ENCODE measurements at places on chromosomes 12 and 14. TPM values are rescaled to one million over a fixed set of nuclear protein-coding genes. Genes with fewer than 3 reads are reported as not detected.

The SLCO1A2 gene
- not detected for total RNA-seq

The SLC6A12 gene
- not detected for total RNA-seq

The ANKRD33 gene
- not detected for total RNA-seq

The NRXN3 gene
- 1.2 TPM for total RNA-seq

The ZNF664 gene
- 55.4 TPM for total RNA-seq

The ABHD12B gene
- total RNA-seq: not detected

The SIX4 gene
- 20.7 TPM for total RNA-seq

The ALDH1L2 gene
- total RNA-seq: 0.23 TPM

The RAPGEF3 gene
- 4.1 TPM for total RNA-seq

The TMEM30B gene
- not detected for total RNA-seq

The RBMS2 gene
- 33.3 TPM for total RNA-seq

DNA sequence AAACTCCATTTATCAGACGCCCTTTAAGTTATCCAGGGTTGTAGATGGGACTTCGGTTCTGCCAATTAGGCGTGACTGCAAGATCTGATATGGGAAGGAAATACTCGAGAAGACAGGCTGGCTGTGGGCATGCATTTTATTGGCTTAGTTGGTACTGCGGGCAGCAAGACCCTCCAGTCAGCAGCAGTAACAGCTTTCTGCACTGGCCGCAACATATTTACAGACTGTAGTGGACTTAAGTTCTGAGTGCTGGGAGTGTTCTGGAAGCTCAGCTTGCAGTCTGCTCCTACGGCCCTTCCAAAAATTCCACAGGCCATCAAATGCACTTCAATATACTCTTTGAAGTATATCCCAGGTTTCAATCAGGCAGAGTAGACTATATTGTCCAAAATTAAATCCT lies 21.1 kb downstream of the KITLG start:
- no peak for DNase-seq

GRCh38 chr12:21369141-21369980 lies 3.3 kb upstream of the IAPP start:
- no peak for DNase-seq

DNA sequence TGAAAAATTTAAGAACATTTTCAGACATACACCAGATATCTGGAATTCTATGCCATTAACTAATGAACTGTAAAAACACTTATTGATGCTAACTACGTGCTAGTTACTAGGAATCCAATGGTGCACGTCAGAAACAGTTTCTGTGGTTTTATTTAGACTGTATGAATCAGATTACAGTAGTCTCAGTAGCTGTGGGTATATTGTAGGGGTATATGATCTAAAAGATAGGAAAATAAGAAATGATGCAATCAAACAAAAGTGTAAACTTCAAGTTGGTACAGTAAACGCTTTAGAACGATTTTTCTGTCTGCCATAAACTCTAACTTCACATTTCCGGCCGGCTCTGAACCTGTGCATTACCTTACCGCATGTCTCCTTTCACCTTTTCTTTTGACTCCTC lies 2.3 kb downstream of the ABCC9 start:
- no peak for DNase-seq

- no peak for DNase-seq
Observed at GRCh38 chr12:130428116-130428515, 90.4 kb downstream of the PIWIL1 start.

- DNase-seq: no peak
Observed at GRCh38 chr12:85711735-85712390, 124.3 kb downstream of the RASSF9 start.

GRCh38 chr12:6632026-6632983 lies 3.5 kb downstream of the LPAR5 start:
- DNase-seq: no peak

DNA sequence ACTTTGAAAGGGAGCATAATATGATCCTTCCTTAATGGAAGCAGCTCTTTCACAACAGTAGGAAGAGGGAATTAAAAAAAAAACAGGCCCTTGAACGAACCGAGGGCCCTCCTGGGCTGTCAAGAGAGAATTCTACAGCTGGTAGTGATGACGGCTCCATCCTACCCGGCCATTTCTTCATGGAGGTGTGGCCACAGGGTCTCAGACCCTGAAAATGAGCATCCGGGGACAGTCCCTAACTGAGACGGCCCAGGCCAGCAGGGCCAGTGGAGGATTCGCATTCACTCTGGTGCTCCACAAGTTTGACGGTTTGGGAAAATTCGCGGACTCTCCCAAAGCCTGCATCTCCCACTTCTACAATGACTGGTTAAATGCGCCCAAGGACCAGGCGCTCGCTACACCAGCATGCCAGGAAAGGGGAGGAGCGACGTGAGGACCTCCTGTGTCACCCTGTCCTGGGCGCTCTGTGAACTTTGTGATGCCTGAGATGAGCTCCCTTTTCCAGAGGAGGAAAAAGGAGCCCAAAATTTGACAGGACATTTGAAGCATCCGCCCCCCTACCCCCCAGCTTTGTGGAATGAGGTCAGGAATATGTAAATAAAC lies 66.8 kb downstream of the BCL11B start:
- DNase-seq: no peak

DNA sequence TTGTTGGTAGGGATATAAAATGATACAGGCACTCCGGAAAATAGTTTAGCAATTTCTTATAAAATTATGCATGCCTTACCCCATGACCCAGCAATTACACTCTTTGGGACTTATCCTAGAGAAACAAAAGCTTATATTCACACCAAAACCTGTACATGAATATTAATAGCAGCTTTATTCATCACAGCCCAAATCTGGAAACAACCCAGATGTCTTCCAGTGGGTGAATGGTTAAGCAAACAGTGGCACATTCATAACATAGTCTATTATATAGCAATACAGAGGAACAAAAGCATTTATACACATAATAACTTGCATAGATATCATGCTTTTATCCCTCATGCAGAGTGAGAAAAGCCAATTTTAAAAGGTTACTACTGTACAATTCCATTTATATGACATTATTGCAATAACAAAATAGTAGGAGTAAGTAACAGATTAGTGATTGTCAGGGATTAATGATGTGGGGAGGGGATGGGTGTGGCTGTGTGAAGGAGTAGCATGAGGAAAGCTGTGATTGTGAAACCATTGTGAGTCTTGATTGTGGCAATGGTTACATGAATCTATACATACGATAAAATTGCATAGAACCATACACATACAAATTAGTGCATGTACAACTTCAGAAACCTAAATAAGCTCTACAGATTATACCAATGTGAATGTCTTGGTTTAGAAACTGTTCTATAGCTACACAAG lies 363.1 kb upstream of the OR4E1 start:
- DNase-seq: no peak

- DNase-seq: no peak
Observed at GRCh38 chr14:103745424-103745823, 29.8 kb downstream of the ZFYVE21 start.

- no peak for DNase-seq
Observed at GRCh38 chr14:88933191-88933590, 108.7 kb downstream of the TTC8 start.

DNA sequence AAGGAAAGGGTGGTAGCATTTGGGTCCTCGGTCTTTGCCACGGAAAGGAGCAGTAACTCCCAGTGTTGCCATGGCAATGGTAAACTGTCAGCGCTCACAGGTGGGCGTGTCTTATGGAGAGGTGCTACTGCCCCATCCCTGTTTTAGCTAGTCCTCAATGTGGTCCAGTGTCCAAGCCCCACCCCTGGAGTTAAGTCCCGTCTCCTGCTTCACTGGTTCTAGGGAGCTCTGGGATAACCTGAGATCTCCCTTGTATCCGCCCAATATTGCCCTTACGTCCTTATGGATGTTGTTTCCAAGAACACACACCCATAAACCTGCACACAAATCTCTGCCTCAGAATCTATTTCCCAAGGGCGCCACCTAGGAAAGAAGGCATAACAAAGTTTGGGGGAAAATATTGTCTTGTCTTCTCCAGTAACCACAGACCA lies 64.2 kb downstream of the SPRING1 start:
- no peak for DNase-seq

GRCh38 chr12:113231235-113232088 lies 10.2 kb downstream of the TPCN1 start:
- peak; percentile 74 for DNase-seq

GRCh38 chr12:81874166-81874565 lies 115.0 kb upstream of the PPFIA2 start:
- DNase-seq: no peak

- no peak for DNase-seq
Observed at GRCh38 chr12:95282266-95282665, 64.7 kb downstream of the VEZT start.

DNA sequence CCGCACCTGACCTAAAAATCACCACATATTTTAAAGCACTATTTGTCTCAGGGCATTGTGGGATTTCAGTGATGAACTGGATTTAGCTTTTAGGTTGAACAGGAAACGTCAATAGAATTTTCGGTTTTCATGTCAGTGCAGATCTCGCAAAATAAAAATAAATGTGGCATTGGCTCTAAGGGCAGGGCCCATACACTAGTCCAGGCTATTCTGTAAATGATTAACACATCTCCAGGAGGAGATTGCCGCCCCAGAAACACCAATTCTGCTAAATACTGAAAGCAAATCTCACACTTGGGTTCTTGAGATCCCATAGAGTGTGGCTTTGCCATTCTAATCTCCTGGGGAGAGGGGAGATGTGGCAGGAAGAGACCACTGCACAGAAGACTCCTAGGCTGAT lies 1494.0 kb upstream of the TMEM132C start:
- no peak for DNase-seq

GRCh38 chr14:74571441-74571841 lies 40.6 kb downstream of the LTBP2 start:
- DNase-seq: no peak

DNA sequence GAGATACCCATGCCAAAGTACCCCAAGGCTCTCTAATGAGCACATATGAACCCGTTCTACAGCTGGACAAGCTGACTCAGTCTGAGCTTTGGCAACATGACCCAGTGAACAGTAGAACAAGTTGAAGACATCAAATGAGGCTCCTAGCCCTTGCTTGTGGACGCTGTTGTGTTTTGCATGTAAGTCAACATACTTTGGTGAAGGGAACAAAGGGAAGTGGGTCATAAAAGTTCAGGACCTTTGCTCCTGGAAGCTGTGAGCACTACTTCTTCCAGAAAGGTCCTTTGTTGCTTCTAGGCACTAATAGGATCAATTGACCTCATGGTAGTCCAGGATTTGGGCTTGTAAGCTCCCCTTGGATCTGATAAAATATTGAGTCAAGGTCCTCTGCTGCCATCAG lies 613.5 kb upstream of the TBX3 start:
- DNase-seq: no peak

DNA sequence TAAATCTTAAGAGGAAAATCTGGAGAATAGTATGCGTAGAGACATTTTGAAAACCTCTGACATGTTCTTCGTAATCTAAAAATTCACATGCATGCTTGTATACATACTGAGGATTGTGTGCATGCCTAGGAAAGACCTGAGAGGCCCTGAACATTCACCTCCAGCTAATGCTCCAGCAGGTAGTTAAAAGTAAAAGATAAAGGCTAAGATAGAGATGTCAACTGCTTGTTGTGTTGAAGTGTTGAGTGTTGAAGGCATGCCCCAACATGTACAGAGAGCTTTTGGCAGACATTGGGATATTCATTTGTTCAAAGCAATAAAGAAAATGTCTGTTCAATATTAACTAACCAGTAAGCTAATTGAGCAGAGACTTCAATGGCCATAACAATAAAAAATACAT lies 118.6 kb upstream of the SYT1 start:
- no peak for DNase-seq

DNA sequence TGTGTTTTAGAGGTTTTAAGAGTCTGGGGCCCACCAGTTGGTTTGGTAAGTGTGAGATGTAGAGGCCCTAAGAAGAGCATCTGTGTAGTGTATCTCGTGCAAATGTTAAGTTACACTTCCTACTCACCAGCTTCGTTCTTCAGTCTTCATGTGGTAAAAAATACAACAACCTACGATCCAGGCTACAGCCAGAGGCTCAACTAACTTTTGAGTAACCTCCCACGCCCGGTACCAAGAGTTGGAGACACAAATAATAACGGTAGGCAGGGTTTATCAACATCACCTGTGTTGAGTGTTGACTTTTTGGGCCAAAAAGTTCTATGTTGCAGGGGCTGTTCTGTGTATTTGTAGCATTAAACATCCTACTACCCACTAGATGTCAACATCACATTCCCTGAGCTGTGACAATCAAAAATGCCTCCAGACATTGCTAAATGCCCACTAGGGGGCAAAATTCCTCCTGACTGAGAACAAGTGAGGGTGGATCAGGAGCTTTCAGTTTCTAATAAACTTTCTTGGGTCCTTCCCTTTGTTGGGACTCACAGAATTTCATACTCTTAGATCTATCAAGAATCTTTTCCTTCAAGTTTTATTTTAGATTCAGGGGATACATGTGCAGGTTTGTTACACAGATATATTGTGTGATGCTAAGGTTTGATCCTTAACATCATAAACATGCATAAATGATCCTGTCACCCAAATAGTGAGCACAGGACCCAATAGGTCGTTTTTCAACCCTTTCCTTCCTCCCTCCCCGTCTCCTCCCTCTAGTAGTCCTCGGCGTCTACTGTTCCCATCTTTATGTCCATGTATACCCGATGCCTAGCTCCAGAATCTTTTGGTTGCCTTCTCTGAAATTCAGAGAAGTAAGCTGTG lies 94.7 kb downstream of the SLC2A13 start:
- DNase-seq: peak; percentile 68

DNA sequence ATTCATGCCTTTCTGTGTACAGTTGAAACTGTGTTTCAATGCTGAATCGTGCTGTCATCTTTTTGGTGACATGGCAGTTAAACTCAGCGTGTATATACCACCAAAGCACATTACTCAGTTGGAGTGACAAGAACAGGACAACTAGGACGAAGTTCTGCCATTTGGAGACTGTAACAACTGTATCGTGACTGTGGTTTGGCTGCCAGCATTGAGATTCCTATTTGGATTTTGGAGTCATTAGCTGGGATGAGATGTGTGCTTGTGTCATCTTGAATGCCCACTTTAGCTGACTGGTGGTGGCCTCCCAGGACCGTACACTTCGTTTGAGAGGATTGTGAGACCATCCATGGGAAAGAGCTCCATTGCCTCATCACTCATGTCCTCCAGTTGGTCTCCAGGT lies 42.9 kb downstream of the FBXL14 start:
- no peak for DNase-seq

GRCh38 chr12:15543347-15543746 lies 221.0 kb downstream of the PTPRO start:
- DNase-seq: no peak

DNA sequence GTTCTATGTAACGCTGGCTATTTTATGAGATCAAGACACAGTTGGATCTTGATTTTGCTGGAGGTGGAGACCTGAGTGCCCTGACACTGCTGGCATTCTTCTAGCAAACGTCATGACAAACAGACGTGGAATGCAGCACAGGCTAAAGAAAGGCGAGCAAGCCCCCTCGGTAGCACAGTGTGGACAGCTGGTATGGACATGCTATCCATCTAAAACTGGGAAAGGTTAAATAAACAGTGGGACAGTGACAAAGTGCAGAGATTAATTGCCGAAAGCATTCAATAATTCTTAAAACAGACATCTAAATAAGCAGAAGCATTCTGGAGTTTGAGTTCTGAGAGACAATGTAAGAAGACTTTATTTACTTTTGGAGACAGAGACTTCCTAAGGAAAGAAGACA lies 237.2 kb downstream of the FBXL14 start:
- DNase-seq: peak; percentile 50
